ENCODE measurements at places on chromosomes 12 and 14. TPM values are rescaled to one million over a fixed set of nuclear protein-coding genes. Genes with fewer than 3 reads are reported as not detected.

KCNMB4 gene
- total RNA-seq = 0.16 TPM

C12orf57 gene
- total RNA-seq = 322 TPM

CMA1 gene
- total RNA-seq = not detected

LRRK2 gene
- total RNA-seq = 1.7 TPM

ACOT6 gene
- total RNA-seq = not detected

DIO2 gene
- 1.9 TPM for total RNA-seq

IL22 gene
- not detected for total RNA-seq

RNASE3 gene
- not detected for total RNA-seq

NKX2-1 gene
- 0.10 TPM for total RNA-seq

RNU4-1 gene
- 86.0 TPM for total RNA-seq

THTPA gene
- 15.5 TPM for total RNA-seq

XRCC3 gene
- total RNA-seq = 29.6 TPM

MYL2 gene
- total RNA-seq = 0.88 TPM

FANCM gene
- total RNA-seq = 7.1 TPM

AGAP2 gene
- total RNA-seq = 0.12 TPM

ADIPOR2 gene
- total RNA-seq = 58.6 TPM

KRT6C gene
- not detected for total RNA-seq

RPGRIP1 gene
- 0.10 TPM for total RNA-seq

KLRC1 gene
- total RNA-seq = not detected

ZDHHC17 gene
- 10.7 TPM for total RNA-seq

KLHL33 gene
- total RNA-seq = not detected

CPNE6 gene
- not detected for total RNA-seq

RNASE7 gene
- total RNA-seq = 0.07 TPM
